Body of pancreas (tissue), 4 donors: ENCODE measurements at places on chromosomes 6 and 20. TPM values are rescaled to one million over a fixed set of nuclear protein-coding genes. Genes with fewer than 3 reads are reported as not detected.

PRR18 gene
- not detected for total RNA-seq

PPP1R3G gene
- total RNA-seq, result not detected

BTNL2 gene
- total RNA-seq, result not detected

GRCh38 chr6:154426997-154427396, 70.4 kb upstream of the IPCEF1 start:
- no peaks in the 10 kb centered on the region for H3K27me3 ChIP-seq
- no peak overlapping the region for H3K27ac ChIP-seq
- peaks cover 21% of the 10 kb centered on the region for H3K4me1 ChIP-seq
- DNase-seq, result no peak
- no peaks in the 10 kb centered on the region for H3K36me3 ChIP-seq

DNA sequence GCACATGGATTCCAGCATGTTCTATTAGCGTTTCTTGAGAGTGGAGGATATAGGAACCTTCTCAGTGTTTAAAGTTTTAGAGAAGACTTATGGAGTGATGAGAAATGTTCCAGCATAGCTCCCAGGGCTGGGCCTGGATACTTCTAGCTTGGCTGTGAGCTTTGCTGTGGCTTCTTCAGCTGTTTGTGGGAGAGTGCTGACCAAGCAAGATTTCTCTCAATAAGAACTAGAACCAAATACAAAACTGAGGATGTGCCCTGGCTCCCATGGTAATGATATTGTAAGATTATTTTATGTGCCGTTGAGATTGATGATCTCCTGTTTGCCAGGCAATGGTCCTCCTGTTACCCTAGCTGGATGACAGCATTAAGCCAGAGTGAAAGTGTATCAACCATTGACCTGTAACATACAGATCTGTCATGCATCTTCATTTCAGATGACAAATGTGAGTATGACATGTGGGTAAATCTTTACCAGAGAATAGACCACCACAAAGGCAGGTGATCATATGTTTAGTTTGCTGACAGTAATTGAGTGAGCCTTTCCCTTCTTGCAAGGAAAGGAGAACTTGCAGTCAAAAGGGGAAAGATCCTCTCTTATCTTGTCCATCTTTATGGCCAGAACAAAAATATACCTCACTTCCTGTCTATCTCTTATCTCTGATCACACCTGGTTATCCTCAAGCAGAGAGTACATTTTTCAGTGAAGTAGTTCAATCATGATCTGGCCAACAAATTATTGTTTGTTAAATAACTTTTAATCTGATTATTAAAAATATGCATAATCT, 180.1 kb downstream of the SLC24A3 start:
- H3K4me1 ChIP-seq, result no peaks in the 10 kb centered on the region
- DNase-seq, result no peak
- no peak overlapping the region for H3K27ac ChIP-seq
- H3K36me3 ChIP-seq, result no peaks in the 10 kb centered on the region

GUCA1A gene
- total RNA-seq, result not detected

DNA sequence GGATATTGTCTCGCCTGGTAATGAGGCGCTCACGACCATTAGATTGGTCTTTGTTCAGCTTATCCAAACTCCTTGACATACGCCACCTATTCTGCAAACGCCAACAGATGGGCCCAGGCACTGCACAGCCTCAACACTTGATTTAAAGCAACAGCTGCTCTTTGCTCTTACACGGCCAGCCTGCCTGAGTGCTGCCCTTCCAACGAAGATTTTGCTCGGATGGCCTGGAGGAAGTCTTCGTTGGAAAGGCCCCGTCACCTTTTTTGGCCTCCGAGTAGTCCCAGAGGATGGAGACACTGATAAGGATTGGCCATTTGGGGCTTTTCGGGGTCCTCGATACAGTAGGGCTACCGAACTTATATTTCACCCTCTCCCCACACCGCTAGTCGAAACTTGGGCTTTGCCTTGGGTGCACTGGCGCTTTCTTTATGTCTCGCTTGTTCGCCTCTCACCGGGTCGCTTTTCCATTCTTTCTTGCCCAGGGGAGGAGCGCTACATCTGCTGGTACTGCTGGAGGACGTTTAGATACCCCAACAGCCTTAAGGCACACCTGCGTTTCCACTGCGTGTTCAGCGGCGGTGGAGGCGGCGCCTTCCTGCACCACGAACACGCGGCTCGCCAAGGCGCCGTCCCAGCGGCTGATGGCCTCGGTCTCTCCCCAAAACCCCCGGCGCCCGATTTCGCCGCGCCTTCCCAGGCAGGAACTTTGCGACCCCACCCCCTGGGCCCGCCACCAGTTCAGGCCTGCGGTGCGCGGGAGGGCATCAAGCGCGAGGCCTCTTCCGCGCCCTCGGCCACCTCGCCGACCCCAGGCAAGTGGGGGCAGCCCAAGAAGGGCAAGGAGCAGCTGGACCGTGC, 6.1 kb downstream of the PRDM13 start:
- no peak for DNase-seq
- H3K27ac ChIP-seq, result no peak overlapping the region
- H3K27me3 ChIP-seq, result peaks cover 70% of the 10 kb centered on the region

GRCh38 chr6:13156381-13156780, 172.0 kb downstream of the TBC1D7 start:
- no peaks in the 10 kb centered on the region for H3K36me3 ChIP-seq
- no peaks in the 10 kb centered on the region for H3K27me3 ChIP-seq
- no peaks in the 10 kb centered on the region for H3K4me1 ChIP-seq
- no peak overlapping the region for H3K4me3 ChIP-seq
- no peak overlapping the region for H3K27ac ChIP-seq
- no peak for DNase-seq

- H3K36me3 ChIP-seq, result no peaks in the 10 kb centered on the region
- no peak overlapping the region for H3K27ac ChIP-seq
These were observed 186.6 kb downstream of the SYNE1 start for GRCh38 chr6:152450519-152450918.

DNA sequence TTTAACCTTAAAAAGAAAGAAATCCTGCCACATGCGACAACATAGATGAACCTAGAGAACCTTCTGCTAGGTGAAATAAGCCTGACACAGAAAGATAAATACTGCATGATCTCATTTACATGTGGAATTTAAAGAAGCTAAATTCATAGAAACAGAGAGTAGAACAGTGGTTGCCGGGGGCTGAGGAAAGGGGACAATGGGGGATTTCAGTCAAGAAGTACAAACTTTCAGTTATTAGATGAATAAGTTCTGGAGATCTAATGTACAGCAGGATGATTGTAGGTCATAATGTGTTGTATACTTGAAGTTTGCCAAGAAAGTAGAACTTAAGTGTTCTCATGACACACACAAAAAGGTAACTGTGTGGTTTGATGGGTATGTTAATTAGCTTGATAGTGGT, 204.3 kb upstream of the PRSS16 start:
- no peak for DNase-seq
- peaks cover 3% of the 10 kb centered on the region for H3K27me3 ChIP-seq
- no peak overlapping the region for H3K27ac ChIP-seq
- H3K4me1 ChIP-seq, result no peaks in the 10 kb centered on the region

TTK gene
- total RNA-seq, result not detected

OTOR gene
- not detected for total RNA-seq

DNA sequence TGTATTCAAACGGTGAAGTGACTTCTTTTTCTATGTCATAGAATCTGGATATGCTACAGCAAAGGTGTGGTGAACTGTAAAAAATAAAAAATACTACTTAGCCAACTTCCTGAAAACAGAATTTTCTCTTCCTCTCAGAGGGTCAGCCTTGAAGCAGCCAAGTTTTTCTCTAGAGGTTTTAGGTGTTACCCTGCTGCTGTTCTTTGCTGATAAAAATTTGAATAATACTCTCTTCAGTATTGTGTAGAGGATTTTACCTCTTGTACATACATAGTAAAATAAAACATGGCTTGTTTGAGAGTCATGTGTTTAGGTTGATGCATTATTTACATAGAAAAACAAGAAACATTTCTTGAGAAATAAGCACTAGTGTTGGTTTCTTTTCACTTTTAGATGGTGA, 458.4 kb downstream of the TBC1D32 start:
- H3K27ac ChIP-seq, result no peak overlapping the region
- no peaks in the 10 kb centered on the region for H3K27me3 ChIP-seq
- H3K36me3 ChIP-seq, result no peaks in the 10 kb centered on the region
- H3K4me3 ChIP-seq, result no peak overlapping the region
- no peaks in the 10 kb centered on the region for H3K4me1 ChIP-seq

DNA sequence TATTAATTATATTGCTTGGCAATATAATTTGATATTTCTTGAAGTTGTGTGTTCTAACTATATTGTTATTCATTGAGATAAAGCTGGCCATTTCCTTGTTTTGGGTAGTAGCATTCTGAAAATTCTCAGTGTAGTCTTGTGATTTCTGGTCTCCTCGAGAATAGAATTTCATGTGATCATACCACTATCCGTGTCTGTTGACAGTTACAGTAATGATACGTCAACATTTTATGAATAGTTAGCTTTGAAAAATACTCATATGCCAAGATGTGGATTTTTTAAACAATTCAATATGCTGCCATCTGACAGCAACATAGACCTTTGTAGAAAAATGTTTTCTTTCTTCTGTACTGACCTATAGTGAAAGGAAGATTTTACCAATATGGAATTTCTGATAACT, 723.7 kb upstream of the SLC35B3 start:
- H3K27me3 ChIP-seq, result no peaks in the 10 kb centered on the region
- H3K27ac ChIP-seq, result no peak overlapping the region
- H3K4me1 ChIP-seq, result no peaks in the 10 kb centered on the region
- no peaks in the 10 kb centered on the region for H3K36me3 ChIP-seq
- H3K4me3 ChIP-seq, result no peak overlapping the region
- no peak for DNase-seq

- no peaks in the 10 kb centered on the region for H3K27me3 ChIP-seq
- no peaks in the 10 kb centered on the region for H3K36me3 ChIP-seq
- DNase-seq, result no peak
- H3K4me1 ChIP-seq, result peaks cover 20% of the 10 kb centered on the region
- no peak overlapping the region for H3K27ac ChIP-seq
- H3K4me3 ChIP-seq, result no peak overlapping the region
These were observed 34.9 kb upstream of the REV3L start for GRCh38 chr6:111517965-111518364.

- DNase-seq, result no peak
- H3K36me3 ChIP-seq, result no peaks in the 10 kb centered on the region
- H3K4me1 ChIP-seq, result no peaks in the 10 kb centered on the region
- H3K27ac ChIP-seq, result no peak overlapping the region
These were observed 520.2 kb upstream of the SOX4 start for GRCh38 chr6:21073318-21073839.

DNA sequence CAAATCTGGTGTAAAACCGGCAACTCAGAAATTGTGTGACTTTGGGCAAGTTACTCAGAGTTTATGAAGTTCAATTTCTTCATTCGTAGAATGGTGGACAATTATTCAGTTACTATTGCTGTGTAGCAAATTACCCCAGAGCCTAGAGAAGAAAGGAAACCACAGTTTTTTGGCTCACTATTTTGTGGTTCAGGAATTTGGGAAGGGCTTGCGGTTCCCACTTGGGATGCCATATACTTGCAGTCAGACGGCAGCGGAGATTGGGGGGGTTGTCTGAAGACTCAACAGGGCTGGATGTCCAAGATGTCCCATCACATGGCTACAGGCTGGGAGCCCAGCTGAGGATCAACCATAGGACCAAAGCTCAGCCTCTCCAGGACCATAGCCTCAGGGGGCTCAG, 108.1 kb downstream of the PCSK2 start:
- H3K4me3 ChIP-seq, result no peak overlapping the region
- H3K27me3 ChIP-seq, result no peaks in the 10 kb centered on the region
- no peaks in the 10 kb centered on the region for H3K36me3 ChIP-seq

- no peak for DNase-seq
- H3K27ac ChIP-seq, result peak overlapping the region; percentile 68
- H3K4me1 ChIP-seq, result peaks cover 72% of the 10 kb centered on the region
- H3K36me3 ChIP-seq, result no peaks in the 10 kb centered on the region
These were observed 15.0 kb downstream of the FOXA2 start for GRCh38 chr20:22569353-22569752.

AGER gene
- total RNA-seq, result 4.9 TPM

DNA sequence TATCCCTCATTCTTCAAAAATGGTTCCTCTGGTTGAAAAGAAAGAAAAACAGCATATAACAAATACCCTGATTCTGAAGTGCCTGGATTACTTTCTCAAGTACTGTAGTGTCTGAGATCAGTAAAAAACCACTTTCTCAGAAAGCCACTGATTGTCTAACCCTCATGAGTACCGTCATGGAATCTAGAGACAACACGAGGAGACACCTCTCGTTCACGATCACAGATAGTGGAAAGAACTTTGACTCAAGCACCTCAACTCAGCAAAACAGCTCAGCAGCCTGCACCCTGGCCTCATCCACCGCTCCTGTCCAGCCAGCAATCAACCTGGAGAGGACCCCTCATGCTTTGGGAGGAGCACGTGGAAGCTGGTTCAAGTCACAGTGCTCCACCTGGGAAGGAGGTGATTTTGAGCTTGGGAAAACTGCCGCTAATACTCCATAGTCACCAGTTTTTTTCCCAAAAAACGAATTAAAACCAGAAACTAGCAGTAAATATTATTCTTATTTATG, 1.0 kb downstream of the SCML4 start:
- H3K27ac ChIP-seq, result peak overlapping the region; percentile 67
- H3K36me3 ChIP-seq, result no peaks in the 10 kb centered on the region
- no peaks in the 10 kb centered on the region for H3K27me3 ChIP-seq
- H3K4me3 ChIP-seq, result no peak overlapping the region

- H3K4me1 ChIP-seq, result no peaks in the 10 kb centered on the region
- H3K36me3 ChIP-seq, result no peaks in the 10 kb centered on the region
- H3K27ac ChIP-seq, result no peak overlapping the region
- H3K27me3 ChIP-seq, result no peaks in the 10 kb centered on the region
- DNase-seq, result no peak
- no peak overlapping the region for H3K4me3 ChIP-seq
These were observed 21.1 kb downstream of the HDGFL1 start for GRCh38 chr6:22590423-22590822.

DNA sequence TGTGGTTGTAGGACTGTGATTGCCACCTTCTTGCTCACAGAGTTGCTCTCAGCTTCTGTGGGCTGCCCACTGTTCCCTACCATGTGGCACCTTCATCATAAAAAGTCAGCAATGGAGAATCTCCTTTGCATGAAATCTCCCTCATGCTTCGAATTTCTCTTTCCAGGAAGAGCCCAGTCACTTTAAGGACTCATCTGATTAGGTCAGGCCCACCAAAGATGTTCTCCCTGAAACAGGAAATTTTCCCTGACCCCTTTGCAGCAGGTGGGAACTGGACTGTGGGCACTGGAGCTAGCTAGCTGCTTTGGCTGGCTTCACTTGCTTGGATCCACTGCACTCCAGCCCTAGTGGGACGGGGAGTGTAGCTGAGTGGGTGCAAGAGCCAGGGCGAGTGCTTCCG, 47.7 kb upstream of the FAM184A start:
- H3K4me3 ChIP-seq, result no peak overlapping the region
- H3K36me3 ChIP-seq, result no peaks in the 10 kb centered on the region

GRCh38 chr6:147166992-147167391, 37.2 kb upstream of the STXBP5 start:
- H3K36me3 ChIP-seq, result no peaks in the 10 kb centered on the region
- no peaks in the 10 kb centered on the region for H3K4me1 ChIP-seq
- no peak for DNase-seq

CCN6 gene
- not detected for total RNA-seq

GRCh38 chr6:33621711-33622388, 728 bp downstream of the ITPR3 start:
- H3K27ac ChIP-seq, result peak overlapping the region; percentile 56
- DNase-seq, result peak; percentile 59
- H3K4me1 ChIP-seq, result peaks cover 26% of the 10 kb centered on the region

- H3K27me3 ChIP-seq, result no peaks in the 10 kb centered on the region
- no peak for DNase-seq
- no peaks in the 10 kb centered on the region for H3K4me1 ChIP-seq
- no peak overlapping the region for H3K27ac ChIP-seq
These were observed 134.1 kb upstream of the CITED2 start for GRCh38 chr6:139508576-139508975.
